ENCODE measurements at places on chromosomes 6 and 20. TPM values are rescaled to one million over a fixed set of nuclear protein-coding genes. Genes with fewer than 3 reads are reported as not detected.

- no peaks in the 10 kb centered on the region for H3K4me1 ChIP-seq
- DNase-seq = no peak
- no peak overlapping the region for H3K4me3 ChIP-seq
- H3K27ac ChIP-seq = no peak overlapping the region
- H3K27me3 ChIP-seq = no peaks in the 10 kb centered on the region
- H3K36me3 ChIP-seq = no peaks in the 10 kb centered on the region
Measured at GRCh38 chr20:2902291-2902690, 29.0 kb downstream of the PTPRA start.

DNA sequence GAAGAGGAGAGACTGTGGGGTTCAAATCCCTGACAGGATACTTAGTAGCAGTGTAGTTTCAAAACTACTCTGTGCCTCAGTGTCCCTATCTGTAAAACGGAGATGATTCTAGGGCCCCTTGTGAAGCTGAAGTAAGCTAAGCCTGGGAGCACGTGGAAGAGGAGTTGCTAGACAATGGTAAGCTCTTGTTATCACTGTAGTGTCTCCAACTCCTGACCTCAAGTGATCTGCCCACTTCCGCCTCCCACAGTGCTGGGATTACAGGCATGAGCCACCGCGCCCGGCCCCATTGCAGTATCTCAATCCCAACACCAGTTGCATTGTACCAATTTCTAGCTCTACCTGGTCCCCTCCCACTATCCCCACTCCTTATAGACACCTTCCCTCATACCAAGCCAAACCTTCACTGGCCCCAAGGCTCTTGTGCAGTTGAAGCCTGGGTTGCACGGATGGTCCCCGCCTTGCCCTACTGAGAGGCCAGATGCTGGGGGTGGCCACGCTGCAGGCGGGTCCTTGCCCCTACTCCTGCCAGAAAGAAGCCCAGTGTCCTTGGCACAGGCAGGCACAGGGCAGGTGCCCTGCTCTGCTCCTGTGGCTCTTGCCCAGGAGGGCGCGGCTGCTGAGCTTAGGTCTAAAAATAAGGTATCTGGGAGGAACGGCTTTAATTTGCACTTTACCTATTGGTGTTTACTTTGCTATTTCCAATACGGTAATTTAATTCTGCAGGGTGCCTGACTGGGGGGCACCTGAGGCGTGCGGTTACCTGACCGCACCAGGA, 118.1 kb downstream of the VEGFA start:
- no peaks in the 10 kb centered on the region for H3K36me3 ChIP-seq
- DNase-seq = no peak
- H3K27ac ChIP-seq = no peak overlapping the region
- no peaks in the 10 kb centered on the region for H3K4me1 ChIP-seq
- H3K27me3 ChIP-seq = no peaks in the 10 kb centered on the region

DNA sequence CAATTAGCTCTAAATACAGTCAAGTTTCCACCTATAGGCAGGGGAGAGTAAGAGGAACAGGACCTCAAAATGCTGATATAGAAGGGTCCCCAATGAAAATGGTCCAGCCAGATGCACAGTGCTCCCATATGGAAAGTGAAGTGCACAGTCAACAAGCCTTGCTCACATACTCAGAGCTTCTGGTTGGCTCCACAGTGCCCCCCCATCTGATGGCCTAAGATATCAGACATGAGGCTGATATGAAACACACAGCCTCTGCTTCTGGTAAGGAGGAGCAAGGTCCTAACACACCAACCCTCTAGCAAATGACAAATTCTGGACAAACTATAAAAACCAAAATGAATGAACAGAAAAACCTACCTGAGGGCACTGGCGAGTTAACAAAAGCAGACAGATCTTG, 111.4 kb upstream of the EMILIN3 start:
- no peak for DNase-seq
- no peak overlapping the region for H3K4me3 ChIP-seq
- no peaks in the 10 kb centered on the region for H3K27me3 ChIP-seq
- H3K36me3 ChIP-seq = no peaks in the 10 kb centered on the region
- H3K27ac ChIP-seq = no peak overlapping the region

- no peaks in the 10 kb centered on the region for H3K27me3 ChIP-seq
- H3K4me1 ChIP-seq = no peaks in the 10 kb centered on the region
Measured at GRCh38 chr6:89525786-89526562, 93.0 kb downstream of the ANKRD6 start.

- no peak overlapping the region for H3K27ac ChIP-seq
- H3K27me3 ChIP-seq = no peaks in the 10 kb centered on the region
- no peak for DNase-seq
- H3K4me1 ChIP-seq = peaks cover 8% of the 10 kb centered on the region
- no peak overlapping the region for H3K4me3 ChIP-seq
Measured at GRCh38 chr6:157432231-157432891, 51.4 kb downstream of the ZDHHC14 start.

GRCh38 chr6:89941763-89942497, 47.7 kb downstream of the GJA10 start:
- H3K27me3 ChIP-seq = no peaks in the 10 kb centered on the region
- no peak for DNase-seq
- H3K4me1 ChIP-seq = no peaks in the 10 kb centered on the region
- H3K36me3 ChIP-seq = no peaks in the 10 kb centered on the region

GRCh38 chr6:90940812-90941481, 354.1 kb upstream of the MAP3K7 start:
- H3K4me1 ChIP-seq = no peaks in the 10 kb centered on the region
- DNase-seq = no peak
- no peak overlapping the region for H3K27ac ChIP-seq

- no peaks in the 10 kb centered on the region for H3K27me3 ChIP-seq
- no peak overlapping the region for H3K27ac ChIP-seq
- no peaks in the 10 kb centered on the region for H3K4me1 ChIP-seq
- no peak for DNase-seq
- no peak overlapping the region for H3K4me3 ChIP-seq
- H3K36me3 ChIP-seq = no peaks in the 10 kb centered on the region
Measured at GRCh38 chr6:158389193-158389919, 77.1 kb downstream of the TULP4 start.

GRCh38 chr6:157312757-157313156, 10.6 kb downstream of the TMEM242 start:
- H3K27ac ChIP-seq = no peak overlapping the region
- DNase-seq = no peak
- H3K4me1 ChIP-seq = no peaks in the 10 kb centered on the region
- H3K4me3 ChIP-seq = no peak overlapping the region

GRCh38 chr6:158818581-158819212, 471 bp downstream of the EZR start:
- H3K4me3 ChIP-seq = peak overlapping the region; percentile 74
- no peaks in the 10 kb centered on the region for H3K36me3 ChIP-seq
- no peaks in the 10 kb centered on the region for H3K27me3 ChIP-seq
- H3K4me1 ChIP-seq = peaks cover 18% of the 10 kb centered on the region
- DNase-seq = peak; percentile 87

DNA sequence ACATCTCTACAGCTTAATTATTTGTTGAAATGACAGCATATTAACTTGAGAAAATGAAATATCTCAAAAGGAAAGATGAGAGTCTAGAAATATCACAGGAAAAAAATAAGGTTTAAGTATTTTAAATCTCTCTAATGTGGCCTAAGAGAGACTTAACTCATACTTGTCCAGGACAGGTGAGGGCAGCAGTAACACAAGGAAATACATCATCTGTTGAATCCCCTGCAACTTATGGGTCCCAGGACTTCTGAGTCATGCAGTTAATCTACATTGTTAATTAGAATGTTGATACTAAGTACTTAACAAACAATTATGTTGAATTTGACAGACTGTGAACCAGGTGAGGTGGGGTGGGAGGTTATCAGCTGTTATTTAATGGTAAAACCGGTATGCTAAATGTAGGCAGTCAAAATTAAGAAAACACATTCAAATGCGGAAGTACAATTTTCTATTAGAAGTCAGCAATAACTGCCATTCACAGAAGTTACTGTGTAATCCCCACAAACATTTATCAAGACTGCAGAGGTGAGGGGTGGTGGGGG, 87.9 kb downstream of the CEP57L1 start:
- H3K4me1 ChIP-seq = no peaks in the 10 kb centered on the region
- H3K36me3 ChIP-seq = no peaks in the 10 kb centered on the region

DNA sequence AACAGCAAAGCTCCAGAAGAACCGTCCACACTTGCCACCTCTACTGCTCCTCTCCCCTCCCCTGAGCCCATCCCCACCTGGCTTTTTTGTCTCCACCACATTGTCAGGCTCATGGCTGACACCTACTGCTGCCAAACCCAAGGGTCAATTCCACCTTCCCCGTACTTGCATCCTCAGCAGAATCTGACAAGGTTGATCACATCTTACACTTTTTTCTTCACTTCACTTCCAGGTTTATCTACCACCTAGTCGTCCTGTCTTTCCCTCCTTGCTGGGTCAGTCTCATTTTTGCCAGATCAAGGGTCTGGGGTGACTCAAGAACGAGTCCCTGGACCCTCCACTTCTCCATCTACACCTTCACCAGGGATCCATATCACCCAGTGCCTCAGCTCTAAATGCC, 3.1 kb downstream of the AURKA start:
- no peaks in the 10 kb centered on the region for H3K27me3 ChIP-seq
- no peak overlapping the region for H3K4me3 ChIP-seq
- peaks cover 20% of the 10 kb centered on the region for H3K4me1 ChIP-seq
- H3K27ac ChIP-seq = no peak overlapping the region
- no peak for DNase-seq

DNA sequence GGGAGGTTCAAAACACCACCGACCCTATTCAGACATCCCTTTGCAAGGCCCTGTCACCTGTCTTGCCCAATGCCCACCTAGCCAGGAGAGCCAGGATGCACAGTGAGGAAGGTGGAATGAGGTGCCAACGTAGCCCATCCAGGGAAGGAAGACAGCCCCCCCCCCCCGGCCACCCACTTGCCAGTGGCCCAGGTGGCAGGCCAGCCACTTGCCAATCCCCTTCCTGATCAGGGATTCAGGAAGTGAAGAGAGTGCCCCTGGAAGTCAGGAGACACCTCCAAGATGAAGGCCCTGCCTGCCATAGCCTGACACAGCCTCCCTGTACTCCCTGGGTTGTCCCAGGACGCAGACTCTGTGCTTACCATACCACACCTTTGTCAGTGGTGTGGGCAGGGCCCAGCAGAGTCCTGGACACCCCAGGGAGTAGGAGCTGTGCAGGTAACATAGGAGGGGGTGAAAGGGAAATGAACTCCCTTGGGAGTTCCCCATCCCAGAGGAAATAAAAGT, 54.7 kb downstream of the MRPL14 start:
- no peaks in the 10 kb centered on the region for H3K27me3 ChIP-seq
- H3K27ac ChIP-seq = peak overlapping the region; percentile 71
- H3K4me3 ChIP-seq = no peak overlapping the region
- H3K4me1 ChIP-seq = peaks cover 37% of the 10 kb centered on the region

GRCh38 chr20:58342104-58342945, 32.8 kb downstream of the RAB22A start:
- no peak overlapping the region for H3K27ac ChIP-seq
- H3K36me3 ChIP-seq = peaks cover 10% of the 10 kb centered on the region

DNA sequence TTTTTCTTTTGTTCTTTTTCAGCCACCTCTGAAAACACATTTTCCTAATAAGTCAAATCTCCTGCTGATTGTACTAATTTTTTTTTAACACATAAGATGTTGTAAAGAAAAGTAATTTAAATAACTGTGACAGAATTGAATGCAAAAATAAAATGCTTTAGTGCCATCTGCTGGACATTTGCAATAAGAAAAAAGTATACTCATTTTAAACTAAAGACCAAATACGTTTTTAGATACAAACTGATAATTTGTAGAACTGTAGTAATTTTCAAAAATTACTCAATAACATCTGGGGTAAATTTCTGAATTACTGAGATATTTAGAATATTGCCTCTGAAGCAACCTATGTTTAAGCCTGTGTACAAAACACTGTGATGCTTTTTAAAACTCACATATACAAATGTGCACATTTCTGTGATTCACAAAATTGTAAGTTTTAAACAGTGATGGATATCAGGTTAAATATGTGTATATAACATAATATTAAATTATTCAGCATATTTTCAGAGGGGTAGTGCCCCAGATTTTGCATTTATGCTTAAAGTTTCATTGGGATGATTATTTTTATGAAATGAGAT, 198.7 kb downstream of the RIMS1 start:
- no peaks in the 10 kb centered on the region for H3K36me3 ChIP-seq
- no peak overlapping the region for H3K4me3 ChIP-seq
- no peak for DNase-seq
- H3K27ac ChIP-seq = no peak overlapping the region
- H3K4me1 ChIP-seq = no peaks in the 10 kb centered on the region

DNA sequence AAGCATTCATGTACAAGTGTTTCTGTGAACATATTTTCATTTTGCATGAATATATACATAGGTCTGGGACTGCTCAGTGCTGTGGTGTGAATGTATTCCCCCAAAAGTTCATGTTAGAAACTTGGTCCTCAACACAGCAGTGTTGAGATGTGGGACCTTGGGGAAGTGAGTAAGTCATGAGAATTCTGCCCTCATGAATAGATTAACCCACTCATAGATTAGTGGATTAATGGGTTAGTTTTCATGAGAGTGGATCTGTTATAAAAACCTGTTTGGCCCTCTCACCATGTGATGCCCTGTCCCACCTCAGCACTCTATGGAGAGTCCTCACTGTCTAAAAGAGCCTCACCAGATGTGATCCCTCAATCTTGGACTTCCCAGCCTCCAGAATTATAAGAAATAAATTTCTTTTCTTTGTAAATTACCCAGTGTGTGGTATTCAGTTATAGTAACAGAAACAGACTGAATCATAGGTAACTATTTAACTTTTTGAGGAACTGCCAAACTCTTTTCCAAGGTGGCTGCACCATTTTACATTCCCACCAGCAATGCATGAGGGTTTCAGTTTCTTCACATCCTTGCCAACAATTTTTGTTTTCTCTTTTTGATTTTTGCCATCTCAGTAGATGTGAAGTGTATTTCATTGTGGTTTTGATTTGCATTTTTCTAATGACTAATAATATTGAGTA, 45.3 kb downstream of the QRSL1 start:
- H3K27ac ChIP-seq = no peak overlapping the region
- H3K36me3 ChIP-seq = no peaks in the 10 kb centered on the region
- no peaks in the 10 kb centered on the region for H3K27me3 ChIP-seq
- H3K4me3 ChIP-seq = no peak overlapping the region

- no peak for DNase-seq
- H3K4me3 ChIP-seq = no peak overlapping the region
- no peaks in the 10 kb centered on the region for H3K36me3 ChIP-seq
- H3K27ac ChIP-seq = no peak overlapping the region
Measured at GRCh38 chr6:82348130-82348529, 15.5 kb upstream of the TPBG start.

DNA sequence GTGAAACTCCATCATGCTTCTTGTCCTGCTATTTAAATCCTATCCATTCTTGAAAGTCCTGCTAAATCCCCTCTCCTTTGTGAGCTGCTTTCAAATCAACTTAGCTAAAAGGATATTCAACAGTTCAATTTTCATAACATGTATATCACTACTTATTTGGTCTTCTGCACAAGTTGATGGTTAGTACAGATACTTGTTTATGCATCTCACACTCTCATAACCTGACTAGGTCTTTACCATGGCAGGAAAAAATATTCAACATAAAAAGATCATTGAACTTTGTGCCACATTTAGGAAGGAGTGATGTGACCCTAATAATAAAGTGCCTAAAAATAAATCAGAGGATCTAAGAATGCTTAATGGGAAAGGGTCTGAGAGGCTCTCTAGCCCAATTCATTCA, 148.2 kb downstream of the RALGAPA2 start:
- H3K4me1 ChIP-seq = no peaks in the 10 kb centered on the region
- no peak for DNase-seq
- H3K27ac ChIP-seq = no peak overlapping the region
- H3K27me3 ChIP-seq = no peaks in the 10 kb centered on the region

B3GAT2 gene
- 0.28 TPM for total RNA-seq

PACRG gene
- 2.5 TPM for total RNA-seq

ENPP5 gene
- 0.71 TPM for total RNA-seq

CRISP1 gene
- total RNA-seq = not detected

WFDC6 gene
- total RNA-seq = not detected

WFDC12 gene
- not detected for total RNA-seq

TREML1 gene
- not detected for total RNA-seq

PEX7 gene
- 2.9 TPM for total RNA-seq

ADAM33 gene
- 484 TPM for total RNA-seq

SCAF8 gene
- 37.1 TPM for total RNA-seq

Data from sigmoid colon (tissue), 7 donors.